ENCODE measurements at places on chromosomes 2 and 18.

DNA sequence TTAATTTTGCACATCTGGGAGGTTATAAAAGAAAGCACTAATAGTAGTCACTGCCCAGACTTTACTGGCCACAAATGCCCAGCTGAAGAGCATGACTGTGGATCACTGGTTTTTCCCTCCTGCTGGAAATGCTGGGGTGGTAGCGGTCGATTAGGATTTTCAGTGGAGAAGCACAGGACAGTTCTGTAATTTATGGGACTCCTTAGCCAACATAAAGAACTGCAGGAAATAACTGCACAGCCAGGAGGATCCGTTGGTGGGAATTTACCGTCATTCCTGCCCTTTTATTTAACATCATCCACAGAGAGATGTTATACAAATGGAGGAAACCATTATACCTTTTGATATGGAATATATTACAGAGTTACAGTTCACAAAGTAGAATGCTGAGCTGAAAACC is 61.5 kb downstream of the TNFRSF11A start:
- no peak for DNase-seq

GRCh38 chr2:3512086-3512485 is 7.2 kb downstream of the ADI1 start:
- no peak for DNase-seq

DNA sequence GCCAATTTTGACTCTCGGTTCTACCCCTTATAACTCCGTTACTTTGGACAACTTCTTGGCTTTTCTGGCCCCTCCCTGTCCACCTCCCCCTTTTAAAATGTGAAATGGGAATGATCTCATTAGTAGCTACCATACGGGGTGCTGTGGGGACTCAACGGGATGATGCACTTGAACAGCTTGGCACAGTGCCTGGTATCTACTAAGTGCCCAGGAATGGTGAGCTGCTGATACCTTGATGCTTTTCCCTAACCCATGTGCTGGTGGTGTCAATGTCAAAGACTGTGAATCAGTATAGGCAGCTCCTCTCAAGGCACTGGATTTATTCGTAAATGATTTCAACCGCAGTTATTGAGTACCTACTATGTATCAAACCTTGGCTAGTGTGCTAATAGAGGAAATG is 204.2 kb downstream of the LOXHD1 start:
- no peak for DNase-seq

DNA sequence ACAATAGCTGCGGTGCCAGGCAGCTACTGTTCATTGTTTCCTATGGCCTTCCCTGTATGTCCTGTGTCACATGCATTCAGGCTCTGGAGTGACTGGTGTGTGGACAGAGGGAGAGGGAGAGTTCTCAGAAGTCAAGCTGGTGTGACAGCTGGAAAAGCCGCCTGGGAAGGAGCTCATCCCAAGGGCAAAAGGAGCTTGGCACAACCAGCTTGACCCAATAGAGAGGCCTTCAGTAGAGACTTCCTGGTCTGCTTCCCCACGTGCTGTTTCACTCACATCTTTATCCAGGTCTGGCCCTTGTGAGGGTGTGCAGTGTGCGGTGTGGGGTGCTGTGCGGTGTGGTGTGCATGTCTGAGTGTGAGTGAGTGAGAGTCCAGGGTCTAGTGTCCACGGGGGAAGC is 11.1 kb upstream of the NT5DC4 start:
- no peak for DNase-seq

DNA sequence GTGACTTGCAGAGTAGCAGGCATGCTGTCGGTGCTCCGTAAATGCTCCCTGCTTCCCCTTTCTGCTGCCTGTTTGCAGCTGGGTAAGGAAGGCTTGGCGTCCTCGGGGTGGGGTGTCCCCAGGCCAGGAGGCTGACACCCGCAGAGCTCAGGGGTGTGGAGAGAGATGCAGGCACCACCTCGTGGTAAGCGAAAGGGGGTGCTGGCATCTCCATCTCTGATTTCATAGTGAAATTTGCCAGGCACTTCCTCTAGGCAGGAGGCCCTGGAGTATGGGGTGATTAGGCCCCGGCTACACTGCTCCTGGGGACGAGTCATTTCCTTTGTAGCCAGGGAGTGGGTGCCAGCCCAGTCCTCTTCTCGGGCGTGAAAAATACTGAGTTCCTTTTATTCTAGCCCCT is 160.4 kb downstream of the KLHL29 start:
- DNase-seq: no peak

DNA sequence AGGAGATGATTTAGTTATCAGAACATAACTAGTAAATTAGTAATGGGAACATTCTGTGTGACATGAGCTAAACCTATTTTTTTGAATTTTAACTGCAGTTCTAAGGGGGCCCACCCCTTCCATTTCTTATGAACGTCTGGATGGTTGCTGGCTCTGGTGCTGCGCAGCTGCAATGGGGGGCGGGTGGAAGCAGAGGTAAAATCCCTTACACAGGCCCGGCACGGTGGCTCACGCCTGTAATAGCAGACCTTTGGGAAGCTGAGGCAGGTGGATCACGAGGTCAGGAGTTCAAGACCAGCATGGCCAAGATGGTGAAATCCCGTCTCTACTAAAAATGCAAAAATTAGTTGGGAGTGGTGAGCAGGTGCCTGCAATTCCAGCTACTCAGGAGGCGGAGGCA is 151.5 kb downstream of the GALR1 start:
- no peak for DNase-seq

GRCh38 chr2:157172866-157173578 is 84.5 kb upstream of the GALNT5 start:
- no peak for DNase-seq

- DNase-seq: no peak
Measured at GRCh38 chr18:13405305-13406038, 186.9 kb downstream of the LDLRAD4 start.

DNA sequence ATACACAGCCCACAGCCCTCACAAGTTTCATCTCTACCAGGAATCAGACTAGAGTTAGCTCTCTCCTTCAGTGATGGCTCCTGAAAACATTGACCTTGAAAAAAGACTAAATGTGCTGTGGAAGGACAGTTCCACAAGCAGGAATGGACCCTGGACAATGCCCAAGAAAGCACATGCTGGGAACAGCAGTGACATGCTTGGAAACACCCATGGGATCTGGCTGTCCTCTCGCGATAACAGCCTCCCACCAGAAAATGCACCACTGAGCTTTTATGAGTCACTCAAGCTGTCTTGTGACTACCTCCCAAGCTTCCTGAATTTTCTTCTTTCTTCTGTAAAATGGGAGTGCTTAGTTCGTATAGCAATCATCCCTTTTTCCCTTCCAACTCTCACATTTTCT is 269.2 kb downstream of the LRATD1 start:
- DNase-seq: no peak

GRCh38 chr2:163659224-163659623 is 76.6 kb downstream of the FIGN start:
- DNase-seq: no peak

- no peak for DNase-seq
Measured at GRCh38 chr2:29238497-29238896, 123.3 kb downstream of the CLIP4 start.

GRCh38 chr2:204251998-204252376 is 293.3 kb upstream of the PARD3B start:
- DNase-seq: no peak

GRCh38 chr2:68796295-68796905 is 61.8 kb downstream of the ARHGAP25 start:
- no peak for DNase-seq

DNA sequence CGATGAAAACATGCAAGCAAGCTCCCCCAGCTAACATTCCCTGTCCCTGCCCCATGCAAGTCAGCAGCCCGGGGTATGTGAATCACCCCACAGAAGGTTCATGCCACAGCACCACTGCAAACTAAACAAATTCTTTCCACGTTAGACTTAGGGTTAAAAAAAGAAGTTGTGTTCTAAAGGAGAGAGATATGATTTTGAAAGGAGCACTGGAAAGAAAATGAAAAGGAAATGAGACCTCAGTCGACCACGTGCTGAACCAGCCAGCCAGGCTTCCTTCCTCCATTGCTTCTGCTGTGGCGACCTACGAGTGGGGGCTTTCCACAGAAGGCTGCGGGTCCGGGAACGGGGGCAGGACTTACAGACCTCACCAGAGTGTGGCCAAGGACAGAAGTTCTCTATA is 52.0 kb downstream of the ARL4C start:
- DNase-seq: no peak

DNA sequence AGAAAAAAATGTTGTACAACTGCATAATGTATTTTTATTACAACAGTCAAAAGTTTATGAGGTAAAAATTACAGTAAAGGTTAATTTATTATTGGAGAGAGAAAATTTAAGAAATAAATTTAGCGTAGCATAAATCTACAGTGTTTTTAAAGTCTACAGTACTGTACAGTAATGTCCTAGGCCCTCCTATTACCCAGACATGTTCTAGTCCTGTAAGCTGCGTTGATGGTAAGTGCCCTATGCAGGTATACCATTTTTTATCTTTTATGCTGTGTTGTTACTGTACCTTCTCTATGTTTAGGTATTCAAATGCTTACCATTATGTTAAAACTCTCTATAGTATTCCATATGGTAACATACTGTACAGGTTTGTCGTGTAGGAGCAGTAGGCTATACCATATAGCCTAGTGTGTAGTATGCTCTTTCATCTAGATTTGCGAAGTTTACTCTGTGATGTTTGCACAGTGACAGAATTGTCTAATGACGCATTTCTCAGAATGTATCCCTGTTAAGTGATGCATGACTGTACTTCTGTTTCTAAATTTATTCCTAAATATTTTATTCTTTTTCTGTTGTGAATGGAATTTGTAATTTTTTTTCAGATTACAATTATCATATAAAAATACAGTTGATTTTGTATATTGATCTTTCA is 24.5 kb downstream of the ABI2 start:
- no peak for DNase-seq

GRCh38 chr2:139529080-139529479 is 748.9 kb upstream of the NXPH2 start:
- no peak for DNase-seq

- DNase-seq: no peak
Measured at GRCh38 chr2:1605102-1606045, 138.9 kb downstream of the PXDN start.

DNA sequence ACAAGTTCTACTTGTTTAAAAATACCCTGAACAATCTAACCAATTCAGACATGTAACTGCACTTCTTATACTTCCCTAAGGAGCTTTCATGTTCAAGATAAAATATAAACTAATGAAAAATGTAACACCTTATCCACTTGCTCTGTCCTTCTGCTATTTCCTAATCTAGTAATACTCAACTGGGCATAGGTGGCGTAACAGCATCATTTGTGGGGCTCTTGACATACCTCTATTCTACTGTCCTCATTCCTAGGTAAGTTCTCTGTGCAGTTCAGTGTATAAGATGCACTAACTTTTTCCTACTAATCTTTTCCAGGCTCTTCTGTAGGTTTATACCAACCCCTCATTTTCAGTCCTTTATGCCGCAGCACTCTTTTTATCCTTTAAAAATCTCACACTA is 36.7 kb downstream of the PRKD3 start:
- DNase-seq: no peak

DNA sequence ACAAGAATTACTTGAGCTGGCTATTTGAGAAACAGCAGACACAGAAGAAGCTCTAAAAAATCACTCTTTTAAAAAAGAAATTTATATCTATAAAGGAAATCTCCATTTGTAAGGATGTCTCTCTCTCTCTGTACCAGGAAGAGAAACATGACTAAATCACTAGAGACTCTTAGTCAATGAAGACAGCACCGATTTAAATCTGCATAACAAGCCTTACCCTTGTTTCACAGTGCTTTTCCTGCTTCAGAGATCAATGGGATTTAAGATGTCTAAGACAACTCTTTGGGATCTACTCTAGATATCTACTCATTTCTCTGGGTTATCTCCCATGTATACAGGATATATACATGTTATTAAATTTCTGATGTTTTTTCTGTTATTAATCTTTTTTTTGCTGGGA is 359.2 kb upstream of the RND3 start:
- DNase-seq: no peak
